SK-MEL-5 (cell line): ENCODE measurements at places on chromosomes 3 and 15.

- no peak for DNase-seq
Observed at GRCh38 chr3:188890572-188891270, 281.1 kb upstream of the TPRG1 start.

DNA sequence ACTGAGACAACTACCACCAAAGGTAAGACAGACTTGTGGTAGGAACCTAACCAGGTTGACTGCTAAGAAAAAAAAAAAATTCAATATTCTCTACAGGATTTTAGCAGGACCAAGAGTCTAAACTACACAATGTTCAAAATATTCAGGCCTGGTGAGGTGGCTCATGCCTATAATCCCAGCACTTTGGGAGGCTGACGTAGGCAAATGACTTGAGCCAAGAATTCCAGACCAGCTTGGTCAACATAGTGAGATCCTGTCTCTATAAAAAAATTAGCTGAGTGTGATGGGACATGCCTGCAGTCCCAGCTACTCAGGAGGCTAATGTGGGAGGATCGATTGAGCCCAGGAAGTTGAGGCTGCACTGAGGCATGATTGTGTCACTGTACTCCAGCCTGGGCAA lies 341.6 kb upstream of the WNT5A start:
- no peak for DNase-seq

DNA sequence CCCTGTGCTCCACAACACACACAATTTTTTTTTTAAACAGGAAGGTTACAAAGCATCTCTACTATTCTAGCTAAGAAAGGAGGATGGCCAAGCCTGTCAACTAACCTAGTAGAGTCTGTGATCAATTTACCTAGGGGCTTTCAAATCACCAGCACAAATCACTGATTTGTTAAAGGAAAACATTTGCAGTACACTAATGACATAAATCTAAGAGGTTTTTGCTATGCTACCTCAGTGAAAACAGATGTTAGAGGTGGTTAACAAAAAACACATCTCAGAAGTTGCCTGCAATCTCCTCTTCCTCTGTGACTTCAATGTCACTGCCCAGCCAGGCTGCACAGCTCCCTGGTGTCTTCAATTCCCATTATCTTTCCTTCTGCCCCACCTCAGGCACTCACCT lies 72.0 kb downstream of the RAD18 start:
- DNase-seq, result no peak

DNA sequence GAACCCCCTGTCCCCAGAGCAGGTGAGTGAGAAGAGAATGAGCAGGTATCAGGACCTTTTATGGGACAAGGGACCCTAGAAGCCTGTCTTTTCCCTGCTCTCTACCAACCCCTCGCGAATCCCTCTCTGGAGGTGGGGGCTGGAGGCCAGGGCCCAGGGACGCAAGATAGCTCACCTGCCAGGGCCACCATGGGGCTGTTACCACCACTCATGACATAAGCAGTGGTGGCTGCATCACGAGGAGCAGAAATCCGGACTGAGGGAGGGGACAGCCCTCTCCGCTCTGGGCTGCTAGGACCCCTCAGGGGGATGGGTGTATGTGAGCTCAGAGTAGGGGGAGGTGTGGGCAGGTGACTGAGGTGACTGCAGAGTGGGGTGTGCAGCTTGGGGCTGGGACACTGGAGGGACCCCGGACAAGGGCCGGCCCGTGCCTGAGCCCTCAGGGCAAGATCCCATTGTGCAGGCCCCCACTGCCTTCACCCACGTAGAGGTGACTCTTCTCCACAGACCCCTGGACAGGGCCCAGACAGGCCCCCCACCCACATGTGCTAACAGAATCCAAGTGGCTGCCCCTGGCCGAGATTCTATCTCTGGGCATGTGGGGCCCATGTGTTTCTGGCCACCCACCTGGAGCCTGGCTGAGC lies 190.6 kb downstream of the TBC1D2B start:
- DNase-seq, result no peak

- no peak for DNase-seq
Observed at GRCh38 chr3:44805960-44806359, 44.4 kb downstream of the KIF15 start.

- no peak for DNase-seq
Observed at GRCh38 chr3:78255403-78255802, 1215.5 kb downstream of the ROBO2 start.

- no peak for DNase-seq
Observed at GRCh38 chr3:126481808-126482502, 6.3 kb upstream of the ZXDC start.

- DNase-seq, result peak; percentile 45
Observed at GRCh38 chr3:157128771-157129681, 30.9 kb downstream of the CCNL1 start.
